Stimulated activated CD4-positive, alpha-beta T cell treated with anti-CD3 and anti-CD28 coated beads, Interleukin-2, amount 100 ng/mL, for 24 hours (primary cell): ENCODE measurements at places on chromosomes 16 and 17.

- no peak for DNase-seq
Observed at GRCh38 chr17:47252209-47252608, 1.4 kb upstream of the ITGB3 start.

- DNase-seq, result no peak
Observed at GRCh38 chr16:86848821-86849220, 270.5 kb downstream of the FOXL1 start.

GRCh38 chr16:83942074-83942473 lies 11.0 kb upstream of the OSGIN1 start:
- DNase-seq, result no peak

DNA sequence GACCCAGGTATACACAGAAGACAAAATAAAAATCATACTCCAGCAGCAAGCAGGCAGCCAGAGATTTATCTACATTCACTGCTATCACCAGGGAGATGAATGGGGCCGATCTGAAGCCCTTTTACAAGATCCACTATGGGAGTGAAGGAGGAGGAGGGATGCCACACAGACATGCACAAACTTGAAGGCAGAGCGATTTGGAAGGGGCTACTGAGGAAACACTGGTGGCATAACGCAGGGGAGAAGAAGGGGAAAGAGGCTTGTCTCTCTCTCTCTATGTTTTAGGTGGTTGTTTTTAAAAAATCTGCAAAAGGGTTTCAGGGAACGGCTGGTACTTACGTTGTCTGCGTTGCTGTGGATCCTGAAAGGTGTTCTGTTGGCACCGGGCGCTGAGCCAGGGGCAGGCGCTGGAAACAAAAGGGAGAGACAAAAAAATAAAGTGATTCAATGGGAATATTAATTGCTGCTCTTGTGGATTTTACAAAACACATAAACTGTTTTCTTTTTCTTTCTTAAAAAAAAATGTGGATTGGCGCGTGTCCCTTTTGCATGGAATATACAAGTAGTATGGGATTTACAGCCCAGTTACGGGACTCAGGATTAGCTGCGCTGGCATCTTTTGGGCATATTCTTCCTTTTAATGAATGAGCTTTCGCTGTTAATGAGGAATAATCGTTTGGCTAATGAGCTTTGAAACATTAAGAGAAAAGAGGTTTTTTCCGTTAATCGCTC lies 255.3 kb upstream of the PMFBP1 start:
- DNase-seq, result no peak

DNA sequence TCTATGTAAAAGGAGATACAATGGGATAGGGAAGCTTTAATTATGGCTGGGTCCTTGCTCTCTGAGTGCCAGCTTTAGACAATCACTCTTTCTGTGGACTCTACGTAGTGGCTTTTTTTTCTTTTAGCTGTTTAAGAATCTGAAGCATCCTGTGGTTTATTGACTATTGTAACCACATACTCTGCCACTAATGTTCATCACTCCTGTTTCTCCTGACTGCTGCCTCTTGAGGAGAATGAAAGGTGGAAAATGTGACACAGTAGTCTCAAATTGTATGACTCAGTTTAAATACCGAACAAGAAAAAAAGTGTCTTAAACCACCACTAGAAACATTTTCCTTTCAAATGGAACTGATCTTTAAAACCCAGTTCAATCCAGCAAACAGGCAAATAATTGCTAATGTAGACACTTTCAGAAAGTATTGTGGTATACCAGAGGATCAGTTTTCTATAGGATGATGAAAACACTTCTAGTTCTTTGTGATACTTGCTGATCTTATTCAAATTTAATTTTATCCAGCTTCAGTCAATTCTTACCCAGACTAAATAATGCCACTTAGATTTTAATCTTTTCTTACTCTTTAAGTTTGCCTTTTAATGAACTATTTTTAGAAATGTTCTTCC lies 302.7 kb upstream of the PMFBP1 start:
- no peak for DNase-seq

DNA sequence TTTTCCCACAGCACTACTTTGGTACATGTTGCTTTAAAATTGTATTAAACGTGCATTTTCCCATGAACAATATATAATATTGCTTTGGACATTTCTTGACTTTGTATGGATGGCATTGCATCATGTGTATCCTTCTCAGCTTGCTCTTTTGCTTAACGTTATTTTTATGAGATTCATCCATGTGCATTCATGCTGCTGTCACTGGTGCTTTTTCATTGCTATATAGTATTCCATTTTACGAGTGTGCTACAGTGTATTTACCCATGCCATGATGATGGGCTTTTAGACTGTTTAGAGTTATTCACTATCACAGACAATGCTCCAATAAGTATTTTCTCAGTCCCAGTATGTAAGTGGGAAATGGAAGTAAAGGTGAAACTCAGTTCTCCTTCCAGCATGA lies 195.2 kb upstream of the COX10 start:
- DNase-seq, result no peak

GRCh38 chr16:85608515-85608885 lies 4.6 kb upstream of the GSE1 start:
- DNase-seq, result no peak

GRCh38 chr17:27396045-27396444 lies 60.2 kb upstream of the KSR1 start:
- DNase-seq, result no peak

GRCh38 chr17:38579934-38580333 lies 25.8 kb downstream of the SRCIN1 start:
- peak; percentile 40 for DNase-seq
